ENCODE measurements at places on chromosomes 5 and 9. TPM values are rescaled to one million over a fixed set of nuclear protein-coding genes. Genes with fewer than 3 reads are reported as not detected.
A peak's percentile ranks its signal among the peaks of the same experiment; 100 is the strongest.

DNA sequence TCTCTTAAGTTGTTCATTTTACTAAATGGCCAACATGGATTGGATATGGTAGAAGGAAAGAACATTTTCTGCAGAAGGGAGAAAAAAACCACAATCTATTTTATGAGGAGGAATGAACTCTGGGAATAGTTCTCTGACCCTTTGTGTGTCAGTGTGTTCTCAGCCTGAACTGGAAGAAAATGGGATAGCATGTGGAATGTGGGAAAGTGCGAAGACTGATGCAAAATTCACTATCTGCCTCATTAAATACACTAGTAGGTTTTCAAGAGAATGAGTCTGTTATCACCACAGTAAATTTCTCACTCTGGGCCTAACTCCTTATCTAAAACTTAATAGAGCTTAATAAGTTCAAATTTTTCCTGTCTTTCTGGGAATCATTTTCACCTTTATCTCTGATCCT is 22.7 kb downstream of the ITGA1 start:
- no peak for DNase-seq

GRCh38 chr5:180208038-180208434 is 975 bp downstream of the RASGEF1C start:
- DNase-seq: no peak

GRCh38 chr9:129595903-129596540 is 24.9 kb downstream of the C9orf50 start:
- DNase-seq: no peak

GRCh38 chr5:125088522-125089105 is 342.2 kb upstream of the ZNF608 start:
- no peak for DNase-seq

GRCh38 chr5:135042595-135042994 is 8.6 kb upstream of the PITX1 start:
- no peak for DNase-seq

- no peak for DNase-seq
Measured at GRCh38 chr9:61673664-61674381, 484.0 kb downstream of the SPATA31A7 start.

DNA sequence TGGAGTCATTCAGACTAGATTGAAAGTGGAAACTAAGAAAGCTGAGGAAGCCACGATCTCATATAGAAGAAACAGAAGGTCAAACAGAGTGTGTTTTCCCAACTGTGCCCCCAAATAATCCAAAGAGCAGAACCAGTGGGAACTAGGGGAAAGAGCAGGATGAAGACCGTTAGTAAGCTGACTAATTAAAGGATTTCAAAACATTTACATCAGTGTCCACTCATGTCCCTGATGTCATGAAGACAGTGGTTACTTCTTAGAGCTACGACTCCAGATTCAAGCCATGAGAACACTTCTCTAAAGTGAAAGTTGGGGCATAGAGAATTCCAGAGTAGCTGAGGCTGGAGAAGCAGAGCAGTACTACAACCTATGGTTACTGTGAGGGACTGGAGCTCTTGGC is 119.6 kb upstream of the SLC12A2 start:
- DNase-seq: no peak

DNA sequence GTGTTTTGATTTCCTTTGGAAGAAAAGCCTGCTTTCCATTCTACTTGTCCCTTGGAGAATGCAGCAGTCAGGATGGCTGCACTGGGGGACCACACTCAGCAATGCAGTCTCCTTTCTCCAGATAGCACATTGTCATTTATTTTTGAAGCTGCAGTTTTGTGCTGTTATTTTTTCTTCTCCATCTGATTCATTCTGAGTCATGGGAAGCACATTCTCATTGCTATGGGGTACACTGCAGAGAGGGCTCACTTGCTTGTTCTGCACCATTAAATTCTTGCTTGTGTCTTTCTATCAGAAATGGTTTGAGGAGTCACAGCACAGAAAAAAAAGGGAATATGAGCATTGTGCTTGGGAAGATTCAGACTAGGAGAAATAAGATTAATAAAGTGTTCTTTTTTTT is 39.7 kb upstream of the POC5 start:
- no peak for DNase-seq

DNA sequence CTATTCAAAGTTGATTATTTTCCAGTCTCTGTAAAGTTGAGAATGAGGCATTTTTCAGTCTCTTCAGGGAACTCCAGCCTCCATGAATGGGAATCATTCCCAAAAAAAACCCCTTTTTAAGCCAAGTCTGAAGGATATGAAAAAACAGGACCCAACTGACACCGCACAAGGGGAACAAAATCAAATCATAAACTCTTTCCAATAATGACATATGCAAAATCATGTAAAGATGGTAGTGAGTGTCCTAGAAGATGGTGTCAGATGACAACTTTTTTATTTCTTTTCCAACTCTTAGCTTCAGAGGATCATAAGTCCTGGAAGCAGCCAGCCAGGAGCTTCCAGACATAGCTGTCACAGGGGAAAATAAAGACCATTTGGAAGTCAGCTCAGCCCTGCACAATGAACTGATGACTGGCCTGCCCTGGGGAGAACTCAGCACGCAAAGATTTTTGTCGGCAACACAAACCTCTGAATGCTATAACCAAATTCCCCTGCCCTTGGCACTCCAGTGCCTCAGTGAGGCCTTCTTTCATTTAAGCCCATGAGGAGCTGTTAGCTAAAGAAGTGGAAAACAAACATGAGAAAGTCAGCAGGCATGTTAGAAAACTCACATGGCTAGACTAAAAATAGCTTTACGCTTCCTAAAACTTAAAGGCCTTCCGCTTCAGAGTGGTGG is 85.4 kb downstream of the SLC1A3 start:
- DNase-seq: no peak

The SPATA31C1 gene
- not detected for polyA plus RNA-seq

GRCh38 chr5:59764361-59764760 is 129.2 kb downstream of the PDE4D start:
- DNase-seq: no peak

- DNase-seq: peak; percentile 93
Measured at GRCh38 chr9:684941-685340, 156.6 kb upstream of the DMRT1 start.

- DNase-seq: no peak
Measured at GRCh38 chr5:151101151-151101550, 20.3 kb upstream of the TNIP1 start.

Data from foreskin keratinocyte (primary cell).